ENCODE measurements at places on chromosomes 2 and 18.

DNA sequence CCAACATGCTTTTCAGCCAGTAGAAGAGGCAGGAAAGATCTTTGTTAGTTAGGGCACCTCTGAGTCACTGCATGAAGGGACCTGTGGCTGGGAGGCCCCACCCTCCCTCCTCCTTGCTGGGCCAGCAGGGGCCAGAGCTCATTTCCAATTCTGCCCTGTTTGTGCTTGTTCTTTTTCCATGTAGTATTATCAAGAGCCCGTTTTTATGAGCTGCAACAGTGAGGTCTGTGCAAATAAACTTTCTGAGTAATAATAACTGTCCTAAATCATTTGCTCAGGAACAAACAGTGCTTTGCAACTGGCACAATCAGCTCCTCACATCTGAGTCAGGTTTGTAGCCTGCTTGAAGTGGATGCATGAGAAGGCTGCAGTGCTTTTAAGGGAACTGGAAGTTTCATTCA, 128.0 kb downstream of the ARL4C start:
- DNase-seq = no peak

DNA sequence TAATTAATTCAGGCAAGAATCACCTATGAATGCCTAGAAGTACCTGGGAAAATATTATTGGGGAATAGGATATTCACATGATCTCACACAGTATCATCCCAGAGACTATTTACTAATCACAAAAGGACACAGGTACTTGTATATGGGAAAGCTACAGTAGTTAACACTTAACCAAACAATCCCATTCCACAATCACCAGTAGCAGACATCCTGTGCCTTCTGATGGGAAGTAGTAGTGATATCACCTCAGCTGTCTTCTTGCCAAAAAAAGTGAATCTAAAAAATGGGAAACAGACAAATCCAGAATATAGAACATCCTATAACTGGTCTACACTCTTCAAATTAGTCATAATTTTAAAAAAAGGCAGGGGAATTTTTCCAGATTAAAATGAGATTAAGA, 75.6 kb upstream of the CCDC150 start:
- no peak for DNase-seq

GRCh38 chr2:120738786-120739437, 3.2 kb downstream of the GLI2 start:
- no peak for DNase-seq

GRCh38 chr18:72908181-72908580, 40.4 kb upstream of the NETO1 start:
- no peak for DNase-seq

- DNase-seq = no peak
These were observed at the start of gene DQX1 for GRCh38 chr2:74525717-74526648. Gene DQX1, minus strand, starts transcription at chr2:74526231. Its CDS starts 502 bp downstream, at chr2:74525729.

GRCh38 chr2:157264099-157264498, 6.6 kb downstream of the GALNT5 start:
- DNase-seq = no peak

- DNase-seq = no peak
These were observed 2.0 kb downstream of the TMEM169 start for GRCh38 chr2:216083464-216084281.

- no peak for DNase-seq
These were observed 63.6 kb upstream of the CPO start for GRCh38 chr2:206875701-206876100.

DNA sequence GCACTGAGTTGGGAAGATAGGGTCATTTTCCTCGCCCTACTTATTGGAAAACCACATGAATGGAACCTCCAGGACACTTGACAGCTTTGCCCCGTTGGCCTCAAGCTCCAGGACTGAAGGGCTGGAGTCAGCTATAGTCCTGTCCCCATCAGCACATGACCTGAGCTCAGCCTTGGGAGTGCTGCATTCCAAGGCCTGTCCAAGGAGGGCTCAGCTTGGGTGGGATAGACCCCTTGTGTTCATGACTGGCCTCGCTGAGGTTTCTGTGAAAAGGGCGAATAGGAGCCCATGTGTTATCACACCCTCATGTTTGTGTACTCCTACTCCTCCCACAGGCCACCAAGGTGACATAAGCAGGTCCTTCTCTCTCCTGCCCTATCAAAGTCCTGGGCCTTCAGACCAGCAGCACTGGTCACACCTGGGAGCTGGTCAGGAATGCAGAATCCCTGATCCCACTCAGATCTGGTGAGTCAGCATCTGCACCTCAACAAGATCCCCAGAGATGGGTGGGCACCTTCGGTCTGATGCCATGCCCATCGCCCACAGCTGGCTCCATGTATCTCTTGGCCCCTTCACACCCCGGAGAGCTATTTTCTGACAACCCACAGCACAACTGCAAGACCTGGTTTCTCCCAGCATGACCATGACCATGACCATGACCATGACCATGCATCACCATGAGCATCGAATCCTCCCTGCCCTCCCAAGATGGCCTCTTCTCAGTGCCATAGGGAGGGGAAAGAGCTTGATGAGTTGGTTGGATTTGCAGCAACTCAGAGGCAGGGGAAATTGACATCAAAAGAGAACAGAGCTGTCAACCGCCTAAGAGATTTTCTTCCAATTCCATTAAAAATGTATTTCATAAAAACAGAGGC, 83.0 kb upstream of the RAB6C start:
- no peak for DNase-seq

DNA sequence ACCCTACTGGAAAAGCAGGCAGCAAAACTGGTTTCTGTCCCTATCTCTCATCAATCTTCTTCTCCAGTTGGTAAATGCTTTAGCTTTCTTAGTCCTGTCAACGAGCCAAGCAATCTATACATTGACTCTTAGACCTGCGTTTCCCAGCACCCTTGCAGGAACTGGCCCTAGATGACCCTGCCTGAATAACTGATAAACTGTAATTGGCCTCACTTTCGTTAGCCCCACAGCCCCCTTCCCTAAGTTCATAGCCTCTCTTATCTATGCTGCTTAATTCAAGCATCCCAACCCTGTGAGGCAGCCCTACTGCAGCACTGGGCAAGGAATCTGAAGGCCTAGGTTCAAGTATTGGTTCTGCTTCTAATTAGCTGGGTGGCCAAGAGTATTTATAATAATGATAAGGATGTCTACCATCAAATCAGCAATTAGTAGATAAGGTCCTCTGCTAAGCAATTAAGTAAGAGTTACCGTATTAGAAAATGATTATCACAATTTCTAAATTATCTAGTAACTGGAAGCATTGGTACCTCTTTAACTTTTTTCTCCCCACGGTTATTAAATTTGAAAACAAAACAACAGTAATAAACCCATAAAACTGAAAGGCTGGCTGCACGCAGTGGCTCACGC, 86.4 kb upstream of the RMDN2 start:
- no peak for DNase-seq

- DNase-seq = no peak
These were observed 14.0 kb downstream of the ARMC9 start for GRCh38 chr2:231212329-231212845.

GRCh38 chr2:170249761-170250160, 71.8 kb downstream of the MYO3B start:
- DNase-seq = no peak

- DNase-seq = peak; percentile 2
These were observed 30.9 kb downstream of the NRXN1 start for GRCh38 chr2:51000849-51001617.

GRCh38 chr2:36409335-36409734, 53.8 kb downstream of the CRIM1 start:
- DNase-seq = no peak

DNA sequence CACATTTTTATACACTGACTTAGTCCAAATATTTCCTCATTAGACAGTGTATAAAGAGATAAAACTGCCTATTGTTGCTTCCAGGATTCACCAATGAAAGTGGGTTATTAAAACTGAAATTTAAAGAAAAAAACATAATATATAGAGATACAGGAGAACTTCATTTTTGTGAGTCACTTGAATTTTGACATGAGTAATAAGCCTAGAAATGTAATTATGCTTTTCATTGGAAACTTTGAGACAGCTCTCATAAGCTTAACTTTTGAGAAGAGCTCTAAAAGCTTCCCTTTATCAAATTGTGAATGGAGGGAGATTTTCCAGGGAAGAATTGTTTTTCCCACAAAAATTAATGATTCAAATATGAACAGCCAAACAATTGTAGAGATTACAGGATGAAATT, 14.1 kb downstream of the DYNC2LI1 start:
- DNase-seq = no peak
